Cerebellar nuclear complex (tissue), 1 donor: ENCODE measurements at places on chromosomes 7 and 10.

- no peak for DNase-seq
These were observed 150.2 kb downstream of the RAB11FIP2 start for GRCh38 chr10:117896517-117896916.

DNA sequence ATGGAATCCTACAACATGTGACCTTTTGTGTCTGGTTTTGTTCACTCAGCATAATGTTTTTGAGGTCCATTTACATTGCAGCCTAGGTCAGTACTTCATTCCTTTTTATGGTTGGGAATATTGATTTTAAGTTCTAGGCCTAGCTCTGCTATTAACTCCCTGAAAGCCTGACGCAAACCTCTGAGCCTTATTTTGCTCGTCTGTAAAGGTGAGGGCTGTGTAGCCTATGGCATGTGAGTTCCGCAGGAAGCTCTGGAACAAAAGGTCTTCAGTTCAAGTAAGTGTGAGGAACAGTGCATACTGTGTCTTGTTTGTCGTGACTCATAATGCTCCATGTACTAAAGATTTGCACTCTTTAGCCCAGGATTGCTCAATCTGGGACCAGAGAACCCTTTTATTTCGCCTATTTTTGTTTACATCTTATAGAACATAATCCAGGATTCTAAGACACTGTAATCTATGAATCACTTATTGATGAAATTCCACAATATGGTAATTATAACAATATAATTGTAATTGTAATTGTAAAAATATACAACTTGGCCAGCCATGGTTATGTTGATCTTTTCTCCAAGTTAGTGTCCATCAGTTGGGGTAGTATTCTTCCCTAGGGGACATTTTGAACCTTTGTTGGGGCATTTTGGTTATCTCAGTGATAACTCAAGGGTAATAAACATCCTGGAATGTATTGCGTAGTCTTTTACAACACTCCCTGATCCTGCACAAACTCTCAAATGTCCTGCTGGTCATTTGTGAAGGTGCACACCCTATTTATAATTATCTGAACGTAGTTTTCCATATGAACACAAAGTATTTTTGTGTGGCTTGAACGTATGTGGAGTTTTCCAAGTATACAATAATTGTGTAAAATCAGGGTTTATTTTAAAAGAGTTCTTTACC is 184.7 kb downstream of the VTI1A start:
- DNase-seq, result no peak

GRCh38 chr10:4470231-4470835 is 355.7 kb upstream of the AKR1E2 start:
- DNase-seq, result no peak

GRCh38 chr7:114356133-114356532 is 58.5 kb upstream of the FOXP2 start:
- DNase-seq, result no peak

GRCh38 chr10:113345826-113346624 is 206.8 kb upstream of the HABP2 start:
- no peak for DNase-seq

DNA sequence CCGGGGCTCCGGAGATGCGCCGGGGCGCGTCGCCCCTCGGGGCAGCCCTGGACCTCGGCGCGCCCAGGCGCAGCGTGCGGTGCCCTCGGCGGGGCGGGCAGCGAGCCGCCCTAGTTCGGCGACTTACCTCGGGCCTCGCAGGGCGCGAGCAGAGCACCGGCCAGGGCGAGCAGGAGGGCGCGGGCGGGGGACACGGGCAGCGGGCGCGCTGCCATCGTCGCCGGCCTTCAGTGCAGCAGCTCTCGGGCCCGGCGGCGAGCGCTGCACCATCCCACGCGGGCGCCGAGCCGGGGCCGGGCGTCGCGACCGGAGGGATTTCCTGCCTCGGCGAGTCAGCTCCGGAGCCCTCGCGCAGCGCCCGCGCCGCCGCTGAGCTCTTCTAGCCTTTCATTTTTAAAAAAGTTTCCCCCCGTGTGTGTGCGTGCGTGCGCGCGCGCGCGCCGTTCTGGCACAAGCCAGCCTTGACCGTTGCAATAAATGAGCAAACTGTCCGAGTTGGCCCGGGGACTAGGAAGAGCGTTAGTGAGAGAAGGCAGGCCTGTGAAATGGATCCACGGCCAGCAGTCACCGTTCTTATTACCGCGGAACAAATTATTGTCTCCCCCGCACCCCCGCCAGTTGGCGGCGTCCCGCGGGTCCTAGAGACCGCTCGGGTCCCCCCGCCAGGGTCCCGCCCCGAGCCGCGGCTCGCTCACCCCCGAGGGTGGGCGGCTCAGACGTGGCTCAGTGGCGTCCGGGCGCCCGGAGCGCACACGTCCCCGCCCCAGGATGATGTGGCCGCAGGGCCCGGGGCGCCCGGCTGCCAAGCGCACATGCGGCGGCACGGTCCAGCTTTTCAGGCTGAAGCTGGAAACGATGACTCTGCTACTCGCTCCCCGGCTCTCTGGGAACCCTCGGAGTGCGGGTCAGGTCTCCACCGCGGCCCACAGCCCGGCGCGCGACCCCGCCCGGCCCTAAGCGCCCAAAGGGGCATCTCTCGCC is at the start of gene ADAM12:
TSS of gene ADAM12 (minus strand) at position 547 of the 981 bp plus-strand sequence. CDS start at position 215, 332 bp downstream.
- no peak for DNase-seq

- no peak for DNase-seq
These were observed 181.0 kb downstream of the PRPF18 start for GRCh38 chr10:13767676-13768178.

- DNase-seq, result no peak
These were observed 101.4 kb upstream of the FAM133B start for GRCh38 chr7:92691578-92691977.

DNA sequence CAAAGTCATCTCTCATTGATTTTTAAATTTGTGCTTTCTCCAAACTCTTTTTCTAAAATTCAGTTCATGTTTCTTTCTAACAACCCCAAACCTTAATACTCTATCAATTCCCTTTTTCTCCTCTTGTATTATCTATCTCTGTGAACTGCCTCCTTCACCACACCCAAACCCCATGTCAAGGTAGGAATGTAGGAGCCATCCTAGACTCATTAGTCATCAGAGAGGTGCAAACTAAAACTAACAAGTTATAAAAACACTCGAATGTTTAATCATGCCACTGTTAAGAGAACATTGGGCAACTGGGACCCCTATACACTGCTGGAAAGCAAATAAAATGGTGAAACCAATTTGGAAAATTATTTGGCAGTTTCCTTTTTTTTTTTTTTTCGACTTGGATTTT is 533.8 kb upstream of the LRRN3 start:
- no peak for DNase-seq

DNA sequence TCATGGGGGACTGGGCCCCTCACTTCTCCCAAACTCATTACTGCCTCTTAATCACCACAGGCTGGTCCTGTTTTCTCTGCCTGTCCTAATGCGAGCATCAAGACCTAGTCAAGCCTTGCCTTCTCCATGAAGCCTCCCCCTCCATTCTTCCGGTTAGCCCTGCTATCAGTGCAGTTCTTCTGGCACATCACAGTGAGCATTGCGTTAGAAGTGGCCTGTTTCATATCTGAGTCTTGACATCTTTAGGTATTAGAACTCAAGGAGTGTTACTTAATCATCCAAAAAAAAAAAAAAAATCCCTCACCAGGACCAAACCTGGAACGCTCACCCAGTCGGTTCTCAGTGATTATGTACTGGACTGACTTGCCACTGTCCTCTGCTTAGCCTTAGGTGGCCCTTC is 17.4 kb downstream of the SNX10 start:
- DNase-seq, result no peak

DNA sequence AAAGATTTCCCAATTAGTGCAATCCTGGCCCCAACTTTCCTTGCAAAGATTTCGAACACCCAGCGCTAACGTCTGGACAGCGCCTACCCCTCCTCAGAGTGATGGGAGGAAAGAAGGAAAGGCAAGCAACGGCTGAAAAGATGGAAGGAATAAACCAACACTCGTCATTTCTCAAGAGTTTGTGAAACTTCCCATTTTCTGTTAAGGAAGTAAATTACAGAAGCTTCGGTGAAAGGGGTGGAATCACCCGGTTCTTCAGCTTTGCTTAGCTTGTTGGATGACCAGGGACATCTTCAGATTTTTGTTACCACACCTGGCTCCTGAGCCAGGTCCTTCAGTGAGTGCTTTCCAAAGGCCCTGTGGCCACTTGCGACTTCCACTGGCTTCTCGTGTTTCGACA is 313.1 kb downstream of the SKIDA1 start:
- DNase-seq, result no peak

DNA sequence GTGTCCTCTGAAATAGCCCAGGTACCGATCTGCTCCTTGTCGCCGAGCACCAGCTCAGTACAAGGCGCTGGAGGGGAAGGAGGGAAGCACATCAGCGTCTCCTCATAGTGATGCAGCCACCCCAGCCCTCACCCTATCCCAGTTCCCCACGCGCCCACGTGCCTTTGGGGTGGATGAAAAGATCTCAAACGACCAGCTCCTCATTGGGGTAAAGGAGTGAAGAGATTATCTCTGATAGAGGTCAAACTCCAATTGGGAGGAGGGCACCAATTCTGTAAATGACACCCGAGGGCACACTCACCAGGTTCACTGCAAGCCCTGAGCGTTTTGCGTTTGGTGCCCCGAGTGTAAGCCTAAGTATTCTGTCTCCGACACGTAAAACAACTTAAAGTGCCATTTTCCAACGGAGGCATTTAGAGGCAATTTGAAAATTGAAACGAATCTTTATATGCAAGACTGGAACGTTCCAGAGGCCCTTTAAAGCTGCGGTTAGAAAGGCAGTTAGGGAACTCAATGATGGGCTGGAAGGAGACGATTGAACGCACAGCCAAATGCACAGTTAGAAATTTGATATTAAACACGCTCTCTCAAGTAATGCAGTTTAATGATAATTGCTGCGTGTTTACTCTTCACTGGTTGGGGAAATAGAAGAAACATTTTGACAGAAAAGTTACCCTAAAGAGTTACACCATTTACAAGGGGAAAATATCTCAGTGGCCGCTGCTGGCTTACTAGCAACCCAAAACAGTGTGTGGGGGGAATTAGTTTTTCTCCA is 8.9 kb upstream of the EMX2 start:
- DNase-seq, result no peak

GRCh38 chr7:158976468-158976848 is 120.1 kb downstream of the DYNC2I1 start:
- no peak for DNase-seq
